Activated CD4-positive, CD25-positive, alpha-beta regulatory T cell treated with anti-CD3 and anti-CD28 coated beads, Interleukin-2, amount 50 U/mL, for 24 hours (primary cell): ENCODE measurements at places on chromosomes 2 and 18.

- ATAC-seq = no peak
Measured at GRCh38 chr2:20446255-20446916, 488 bp upstream of the RHOB start.

DNA sequence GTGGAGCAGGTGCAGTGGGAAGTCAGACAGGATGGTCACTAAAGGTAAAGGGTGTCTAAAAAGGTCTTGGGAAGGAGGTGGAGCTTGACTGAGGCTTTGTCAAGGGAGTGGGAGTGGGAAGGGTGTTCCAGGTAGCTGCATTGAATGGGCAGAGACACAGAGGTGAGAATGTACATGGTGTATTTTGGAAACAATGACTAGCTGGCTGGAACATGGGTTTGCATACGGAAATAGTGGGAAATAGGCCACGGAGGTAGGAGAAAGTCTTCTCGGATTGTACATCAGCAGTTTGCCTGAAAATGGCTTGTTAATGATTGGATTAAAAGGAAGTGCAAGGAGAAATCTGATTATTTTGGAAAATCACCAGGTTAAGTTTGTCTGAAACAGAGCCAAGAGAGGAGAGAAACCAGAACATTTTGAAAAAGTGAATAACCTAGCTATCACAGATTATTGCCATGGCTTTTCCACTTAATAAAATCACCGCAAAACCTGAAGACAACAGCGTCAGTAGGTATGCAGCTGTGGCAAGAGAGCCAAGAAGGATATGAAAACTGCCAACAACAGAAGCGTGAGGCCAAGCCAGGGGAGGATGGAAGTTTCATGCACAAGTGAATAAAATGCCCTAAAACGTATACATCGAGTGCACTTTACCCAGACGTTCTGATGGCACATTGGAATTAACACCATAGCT, 13.9 kb downstream of the PAX8 start:
- ATAC-seq = no peak

DNA sequence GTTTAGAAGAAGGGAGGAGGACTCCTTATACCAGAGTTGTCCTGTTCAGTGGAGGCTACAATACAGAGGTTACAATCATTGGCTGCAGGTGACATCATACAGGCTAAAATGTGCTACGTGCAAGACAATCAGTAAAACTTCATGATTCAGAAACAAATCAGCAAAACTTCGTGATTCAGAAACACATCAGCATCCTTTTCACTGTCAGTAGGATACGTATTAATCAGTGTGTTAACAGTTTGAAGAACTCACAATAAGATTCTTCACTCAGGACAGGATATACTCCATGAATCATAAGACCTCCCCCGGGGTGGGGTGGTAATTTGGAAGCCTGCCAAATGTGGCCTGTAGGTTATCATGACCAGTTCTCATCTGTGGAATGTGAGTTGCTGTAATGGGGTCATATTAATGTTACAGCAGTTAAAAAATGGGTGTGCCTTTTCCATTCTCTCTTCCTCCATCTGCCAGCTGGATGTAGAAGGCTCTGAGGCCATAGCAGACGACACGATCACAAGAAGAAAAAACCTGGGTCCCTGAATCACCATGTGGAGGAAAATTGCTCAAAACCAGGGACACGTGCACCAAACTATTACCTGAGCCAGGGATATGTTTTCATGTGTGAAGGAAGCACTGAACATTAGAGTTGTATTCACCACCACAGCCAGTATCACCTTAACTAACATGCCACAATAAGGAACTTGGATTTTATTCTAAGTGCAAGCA, 134.8 kb upstream of the CREB1 start:
- ATAC-seq = peak; percentile 95

GRCh38 chr2:149651229-149651628, 63.7 kb upstream of the MMADHC start:
- ATAC-seq = no peak

- ATAC-seq = no peak
Measured at GRCh38 chr18:36950960-36951359, 122.0 kb downstream of the KIAA1328 start.

- no peak for ATAC-seq
Measured at GRCh38 chr2:217799563-217800432, 203.0 kb downstream of the TNS1 start.

DNA sequence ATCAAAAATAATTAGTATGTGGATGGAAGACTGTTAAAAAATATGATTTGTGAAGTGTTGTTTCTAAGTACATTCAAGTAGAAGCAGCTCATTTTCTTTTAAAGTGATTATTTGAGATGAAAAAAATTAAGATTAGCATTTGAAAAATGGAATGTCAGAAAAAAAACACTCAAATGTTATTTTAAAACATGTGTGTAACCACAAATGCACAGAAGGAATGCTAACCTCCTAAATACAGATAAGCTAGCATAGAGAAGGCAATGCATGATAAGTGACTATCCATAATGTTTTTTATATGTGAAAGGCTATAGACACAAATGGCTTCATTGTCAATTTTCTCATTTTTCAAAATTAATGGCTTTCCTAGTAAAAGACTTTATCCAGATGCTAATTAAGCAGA, 198.9 kb downstream of the NYAP2 start:
- ATAC-seq = no peak

GRCh38 chr2:9570182-9571060, 14.8 kb upstream of the ADAM17 start:
- no peak for ATAC-seq

- no peak for ATAC-seq
Measured at GRCh38 chr2:54076586-54076985, 38.8 kb upstream of the ACYP2 start.

GRCh38 chr18:74006143-74006542, 141.5 kb downstream of the FBXO15 start:
- ATAC-seq = no peak

DNA sequence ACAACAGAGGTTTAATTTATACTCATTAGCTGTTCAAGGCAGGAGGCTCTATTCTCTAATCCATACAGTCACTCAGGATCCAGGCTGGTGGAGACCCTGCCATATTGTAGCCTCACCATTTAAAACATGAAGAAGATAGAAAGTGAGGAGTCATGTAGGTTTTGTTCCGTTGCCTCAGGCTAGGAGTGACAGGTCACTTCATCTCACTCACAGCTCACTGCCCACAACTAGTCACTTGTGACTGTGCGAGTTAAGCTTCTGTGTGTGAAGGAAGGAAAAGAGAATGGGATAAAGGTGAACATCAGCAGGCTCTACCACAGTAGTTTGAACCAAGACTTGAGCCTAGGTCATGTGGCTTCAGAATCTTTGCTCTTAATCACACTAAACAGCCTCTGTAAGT, 9.0 kb upstream of the IGFBP2 start:
- no peak for ATAC-seq

- no peak for ATAC-seq
Measured at GRCh38 chr18:48852794-48853193, 98.0 kb downstream of the SMAD7 start.

DNA sequence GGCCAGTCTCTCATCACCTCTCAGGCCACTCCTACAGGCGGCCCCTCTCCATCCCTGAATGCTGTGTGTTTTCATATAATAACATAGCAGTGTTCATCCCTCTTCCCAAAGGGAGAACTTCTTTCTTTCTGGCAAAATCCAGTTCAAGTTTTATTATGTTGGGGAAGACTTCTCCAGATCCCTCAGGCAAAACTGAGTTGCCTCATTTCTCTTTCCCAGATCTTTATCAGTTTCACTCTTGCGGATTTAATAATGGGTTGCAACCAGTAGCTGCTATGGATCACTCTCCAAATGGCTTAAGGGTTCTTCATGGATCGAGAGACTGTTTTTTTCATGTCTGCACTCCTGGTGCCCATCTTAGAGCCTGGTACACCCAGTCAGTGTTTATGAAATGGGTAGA, 129.9 kb downstream of the FHOD3 start:
- ATAC-seq = no peak

- ATAC-seq = no peak
Measured at GRCh38 chr2:9033385-9034168, 30.1 kb upstream of the MBOAT2 start.

- ATAC-seq = no peak
Measured at GRCh38 chr2:199382091-199382490, 75.6 kb downstream of the SATB2 start.

GRCh38 chr2:23698116-23698693, 228.7 kb downstream of the ATAD2B start:
- ATAC-seq = no peak

- ATAC-seq = no peak
Measured at GRCh38 chr2:45770811-45771210, 119.3 kb downstream of the PRKCE start.

GRCh38 chr18:44537526-44537925, 143.2 kb upstream of the SETBP1 start:
- ATAC-seq = no peak

- ATAC-seq = no peak
Measured at GRCh38 chr18:3814816-3815215, 364.8 kb downstream of the TGIF1 start.

GRCh38 chr2:53770264-53770663, 2.7 kb downstream of the CHAC2 start:
- ATAC-seq = no peak

- no peak for ATAC-seq
Measured at GRCh38 chr18:26017929-26018328, 72.5 kb downstream of the SS18 start.
